ENCODE measurements at places on chromosomes 7 and 10.

- DNase-seq, result no peak
Measured at GRCh38 chr7:2725178-2726105, 37.4 kb downstream of the AMZ1 start.

DNA sequence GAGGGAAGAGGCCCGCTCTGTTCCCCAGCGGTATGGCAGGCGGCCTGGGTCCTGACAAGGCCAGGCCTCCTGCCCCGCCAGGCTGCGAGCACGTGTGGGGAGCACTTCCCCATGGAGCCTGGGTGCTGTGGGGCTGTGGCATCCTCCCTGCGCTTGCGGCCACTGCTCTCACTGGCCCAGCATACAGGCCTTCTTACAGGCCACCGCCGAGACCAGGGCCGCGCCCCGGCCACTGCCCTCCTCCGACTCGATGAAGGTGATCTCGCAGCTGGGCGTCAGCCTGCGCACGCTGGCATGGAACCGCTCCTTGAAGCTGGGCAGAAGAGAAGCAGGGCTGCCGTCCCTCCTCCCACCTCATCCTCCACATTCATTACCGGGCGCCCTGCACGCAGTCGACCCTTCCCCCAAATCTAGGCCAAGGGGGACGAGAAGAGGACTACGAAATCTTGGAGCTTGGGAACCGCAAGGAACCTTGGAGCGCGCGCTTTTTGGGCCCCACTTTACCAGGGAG is 3.9 kb upstream of the MYL7 start:
- DNase-seq, result no peak

DNA sequence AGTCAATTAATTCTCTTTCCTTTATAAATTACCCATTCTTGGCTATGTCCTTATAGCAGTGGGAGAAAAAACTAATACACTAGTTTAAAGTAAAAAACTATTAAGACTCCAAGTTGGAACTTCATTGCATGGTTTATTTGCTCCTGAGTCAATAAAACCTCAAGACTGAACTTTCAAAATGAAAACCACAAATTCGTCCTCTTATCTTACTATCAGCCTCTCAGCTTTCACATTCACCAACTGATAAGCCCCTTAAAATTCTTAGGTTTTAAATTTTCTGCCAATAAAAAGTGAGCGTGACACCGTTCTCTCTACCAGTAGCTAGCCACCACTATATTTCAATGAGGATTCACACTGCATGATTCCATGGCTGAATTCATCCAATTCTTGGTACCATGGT is 346.4 kb upstream of the NPSR1 start:
- no peak for DNase-seq

GRCh38 chr7:149455175-149455950 is 5.5 kb downstream of the ZNF777 start:
- DNase-seq, result no peak

- DNase-seq, result no peak
Measured at GRCh38 chr7:120860156-120860555, 2.2 kb upstream of the TSPAN12 start.
